ENCODE measurements at places on chromosomes 4 and X. TPM values are rescaled to one million over a fixed set of nuclear protein-coding genes. Genes with fewer than 3 reads are reported as not detected.

The CYBB gene
- 2.7 TPM for total RNA-seq

DNA sequence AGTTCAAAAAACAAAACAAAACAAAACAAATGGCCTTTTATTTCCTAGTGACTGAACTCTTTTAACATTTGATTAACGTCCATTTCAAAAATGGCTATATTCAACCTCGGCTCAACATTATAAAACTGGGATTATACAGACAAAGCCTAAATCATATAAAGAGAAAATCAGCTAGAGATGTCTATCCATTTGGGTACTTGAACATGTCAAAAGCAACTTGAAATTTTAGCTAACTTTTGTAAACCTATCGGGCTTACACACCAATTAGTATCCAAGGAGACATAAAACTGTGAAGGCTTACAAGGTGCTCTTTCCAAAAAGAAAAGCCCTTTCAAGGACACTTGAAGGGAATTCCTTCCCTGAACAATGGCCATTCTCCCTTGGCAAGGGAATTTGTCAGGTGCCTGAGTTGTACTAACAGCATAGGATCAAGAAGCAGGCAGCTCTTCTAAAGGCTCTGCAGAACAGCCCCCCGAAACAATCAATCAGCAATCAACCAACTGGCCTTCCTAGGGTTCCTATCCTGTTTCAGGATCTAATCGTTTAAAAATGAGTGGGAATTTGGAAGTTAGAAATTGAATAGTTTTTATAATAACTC, 633.7 kb upstream of the HTR2C start:
- no peak for DNase-seq

- DNase-seq = no peak
Measured at GRCh38 chrX:9927698-9928482, 39.3 kb upstream of the CLDN34 start.

- no peak for DNase-seq
Measured at GRCh38 chr4:130154901-130155300, 1058.9 kb downstream of the C4orf33 start.
